ENCODE measurements at places on chromosomes 7 and 10.

DNA sequence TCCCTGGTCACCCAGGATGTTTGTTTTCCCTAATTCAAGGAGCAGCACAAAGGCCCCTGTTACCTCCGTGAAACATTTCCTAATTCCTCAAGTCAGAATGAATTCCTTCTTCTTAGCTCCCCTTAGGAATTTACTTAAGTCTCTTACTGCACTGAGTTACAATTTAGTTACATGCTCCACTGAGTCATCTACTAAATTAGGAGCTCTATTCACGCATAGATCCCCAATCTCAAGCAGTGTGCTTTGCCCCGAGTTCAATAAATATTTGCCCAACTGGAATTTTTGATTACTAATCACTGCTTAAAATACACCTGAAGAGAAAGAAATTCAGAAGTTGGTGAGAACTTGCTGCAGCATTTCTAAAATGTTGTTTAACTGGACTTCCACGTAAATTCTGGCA, 329.4 kb upstream of the MYO3A start:
- DNase-seq, result no peak

DNA sequence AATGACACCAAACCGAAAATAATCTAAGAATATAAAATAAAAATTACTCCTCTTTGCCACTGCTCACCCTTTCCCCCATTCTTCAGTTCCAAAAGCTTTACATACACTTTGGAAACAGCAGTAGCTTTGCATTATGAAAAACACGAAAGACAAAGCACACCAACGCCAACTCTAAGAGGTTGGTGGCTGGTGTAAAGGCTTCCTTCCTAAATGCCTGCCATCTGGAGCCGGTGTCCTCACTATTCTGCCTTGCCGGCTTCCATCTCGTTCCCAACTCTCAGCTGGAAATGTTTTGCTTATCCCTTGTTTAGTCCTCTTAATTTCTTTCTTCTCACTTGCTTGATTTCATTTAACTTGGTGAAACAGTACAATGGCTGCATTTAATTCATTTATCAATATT, 281.1 kb upstream of the LRRN3 start:
- no peak for DNase-seq

DNA sequence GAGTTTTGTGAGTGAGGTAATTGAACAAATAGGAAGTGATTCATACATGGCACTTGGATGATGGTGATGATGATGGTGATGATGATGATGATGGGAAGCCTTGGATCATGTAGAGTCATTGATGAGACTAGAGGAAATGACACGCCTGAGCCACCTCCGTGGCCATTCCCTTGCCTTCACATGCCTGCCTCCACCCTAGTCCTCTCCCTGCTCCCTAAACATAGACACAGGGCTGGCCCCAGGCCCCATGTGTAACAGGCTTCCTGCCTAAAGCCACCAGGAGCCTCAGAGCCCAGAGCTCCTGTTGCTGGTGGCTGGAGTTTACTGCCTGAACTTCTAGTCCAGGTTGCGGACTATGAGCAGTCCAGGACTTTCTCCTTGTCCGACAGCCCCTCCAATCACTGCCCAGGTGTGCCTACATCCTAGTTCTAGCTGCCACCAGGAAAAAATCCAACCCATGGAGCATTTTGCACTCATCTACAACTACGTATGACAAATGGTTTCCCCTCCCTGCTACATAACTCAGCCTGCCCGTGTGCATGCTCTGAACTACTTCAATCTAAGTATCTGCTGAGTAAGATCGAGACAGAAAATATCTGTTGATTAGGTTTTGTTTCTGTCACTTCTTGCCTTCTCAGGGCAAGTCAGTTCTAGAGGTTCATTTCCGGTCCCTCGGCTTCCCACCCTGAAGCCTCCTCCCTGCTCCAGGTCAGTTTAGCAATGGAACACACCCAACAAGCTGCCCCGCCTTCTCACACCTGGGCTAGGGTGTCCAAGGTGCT, 35.5 kb upstream of the KDM7A start:
- no peak for DNase-seq

DNA sequence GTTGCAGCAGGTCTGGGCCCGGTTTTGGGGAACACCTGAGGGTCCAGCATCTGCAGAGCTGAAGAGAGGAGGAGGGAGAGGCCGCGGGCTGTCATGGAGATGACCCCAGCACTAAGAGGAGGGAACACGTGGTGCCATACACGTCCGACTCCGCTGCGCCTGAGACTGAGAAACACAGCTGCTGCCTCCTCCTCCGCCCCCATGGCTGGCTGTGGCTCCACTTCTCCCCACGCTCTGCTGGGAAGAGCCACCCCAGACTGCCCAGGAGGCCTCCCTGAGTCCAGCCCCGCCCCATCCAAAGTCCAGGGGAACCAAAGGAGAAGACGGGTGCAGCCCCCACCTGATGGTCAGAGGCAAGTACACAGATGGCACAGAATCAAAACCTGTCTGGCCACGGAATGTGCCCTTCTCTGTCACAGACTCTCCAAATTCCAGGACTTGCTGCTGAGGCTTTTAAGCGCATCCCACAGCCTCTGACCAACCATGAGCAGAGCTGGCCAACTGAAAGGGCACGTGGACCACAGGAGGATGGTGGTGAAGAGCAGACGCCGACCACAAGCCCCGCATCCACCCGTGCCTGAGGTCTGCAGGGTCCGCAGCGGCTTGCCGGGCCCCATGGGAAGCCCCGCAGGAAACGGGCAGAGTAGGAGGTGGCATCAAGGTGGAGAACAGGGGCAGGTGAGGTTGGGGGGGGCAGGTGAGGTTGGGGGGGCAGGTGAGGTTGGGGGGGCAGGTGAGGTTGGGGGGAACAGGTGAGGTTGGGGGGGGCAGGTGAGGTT, 24.0 kb downstream of the STK32C start:
- no peak for DNase-seq

- no peak for DNase-seq
These were observed 52.8 kb downstream of the P4HA1 start for GRCh38 chr10:73043766-73044377.

GRCh38 chr10:119368581-119368980, 161.2 kb downstream of the GRK5 start:
- no peak for DNase-seq

DNA sequence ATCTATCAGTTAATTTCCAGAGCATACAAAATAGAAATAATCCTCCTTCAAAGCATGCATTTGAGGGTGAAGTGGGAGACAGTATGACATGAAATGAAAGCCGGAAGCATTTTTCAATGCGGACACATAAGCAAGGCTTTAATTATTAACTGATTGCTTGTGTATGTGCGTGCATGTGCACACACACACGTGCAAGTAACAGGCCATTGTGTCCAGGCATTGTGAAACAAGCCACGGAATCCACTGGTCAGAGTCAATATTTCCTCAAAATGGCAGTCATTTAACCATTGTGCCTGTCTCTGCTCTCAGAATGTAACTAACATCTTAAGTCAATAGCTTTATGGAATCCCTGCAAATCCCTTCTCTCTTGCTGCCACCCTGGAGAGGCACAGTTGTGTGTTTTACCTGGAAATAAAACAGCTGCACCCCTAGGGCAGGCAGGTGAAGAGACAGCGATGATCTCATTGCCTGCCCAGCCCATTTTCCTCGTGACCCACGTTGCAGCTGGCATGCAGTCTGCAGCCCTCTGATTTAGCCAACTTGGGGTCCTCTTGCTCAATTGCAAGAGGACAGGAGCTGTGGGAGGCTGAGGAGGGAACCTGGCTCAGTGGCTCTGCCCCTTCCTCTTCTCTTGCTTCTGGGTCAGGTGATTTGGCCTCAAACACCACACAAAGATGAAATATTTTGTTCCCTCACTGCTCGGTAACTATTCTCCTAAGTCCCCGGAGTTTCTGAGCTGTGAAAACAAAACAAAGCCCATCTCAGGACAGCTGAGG, 500.9 kb upstream of the ZMIZ1 start:
- no peak for DNase-seq

All from CD4-positive, alpha-beta T cell treated with Interleukin-12 subunit alpha and Interleukin-12 subunit beta, for 1 hour (primary cell).